Vagina (tissue), 2 donors: ENCODE measurements at places on chromosomes 4 and X.

- no peak for DNase-seq
Measured at GRCh38 chrX:2657532-2658113, 33.5 kb upstream of the CD99 start.

DNA sequence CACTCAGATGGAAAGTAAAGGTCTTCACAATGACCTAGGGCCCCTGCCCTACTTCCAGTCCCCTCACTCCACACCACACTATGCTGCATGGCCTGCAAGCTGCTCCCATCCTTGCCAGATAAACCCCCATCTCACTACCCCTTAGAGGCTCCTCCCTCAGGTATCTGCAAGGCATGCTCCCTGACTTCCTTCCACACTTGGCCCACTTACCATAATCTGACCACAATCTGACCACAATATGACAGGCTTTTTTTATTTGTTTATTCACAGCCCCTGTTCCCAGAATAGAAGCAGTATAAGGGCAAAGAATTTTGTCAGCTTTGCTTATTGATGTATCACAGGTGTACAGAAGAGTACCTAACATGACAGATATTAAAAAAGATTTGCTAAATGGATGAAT is 124.7 kb downstream of the CAMK2D start:
- no peak for DNase-seq

DNA sequence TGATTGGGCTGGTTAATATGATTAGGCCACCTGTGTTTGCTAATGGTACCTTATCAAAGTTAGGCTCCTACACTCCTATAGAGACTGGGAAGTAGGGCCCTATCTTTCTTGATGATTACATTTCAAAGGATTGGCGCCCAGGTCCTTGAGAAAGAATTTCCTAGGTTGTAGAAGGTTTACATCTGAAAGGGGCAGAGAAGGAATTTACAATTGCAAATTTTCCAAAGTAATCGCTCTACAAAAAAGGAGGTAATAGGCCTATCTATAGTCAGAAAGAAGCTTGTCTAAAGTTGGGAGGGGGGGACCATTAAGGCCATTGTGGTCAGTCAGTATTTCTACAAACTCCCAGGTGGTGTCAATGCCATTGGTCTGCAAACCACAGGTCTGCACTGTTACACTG is 638.4 kb downstream of the IL1RAPL1 start:
- DNase-seq, result no peak

- DNase-seq, result no peak
Measured at GRCh38 chrX:97619499-97619898, 735.8 kb downstream of the RPA4 start.

- no peak for DNase-seq
Measured at GRCh38 chr4:128141866-128142265, 80.8 kb downstream of the LARP1B start.

- DNase-seq, result no peak
Measured at GRCh38 chr4:2702770-2703169, 53.4 kb downstream of the TNIP2 start.

GRCh38 chr4:37381040-37381668 is 136.6 kb downstream of the NWD2 start:
- no peak for DNase-seq

- no peak for DNase-seq
Measured at GRCh38 chr4:13364172-13364571, 120.0 kb downstream of the RAB28 start.

- no peak for DNase-seq
Measured at GRCh38 chr4:10015140-10015753, 6.0 kb downstream of the SLC2A9 start.

- DNase-seq, result no peak
Measured at GRCh38 chr4:97414161-97414560, 729.1 kb downstream of the STPG2 start.

DNA sequence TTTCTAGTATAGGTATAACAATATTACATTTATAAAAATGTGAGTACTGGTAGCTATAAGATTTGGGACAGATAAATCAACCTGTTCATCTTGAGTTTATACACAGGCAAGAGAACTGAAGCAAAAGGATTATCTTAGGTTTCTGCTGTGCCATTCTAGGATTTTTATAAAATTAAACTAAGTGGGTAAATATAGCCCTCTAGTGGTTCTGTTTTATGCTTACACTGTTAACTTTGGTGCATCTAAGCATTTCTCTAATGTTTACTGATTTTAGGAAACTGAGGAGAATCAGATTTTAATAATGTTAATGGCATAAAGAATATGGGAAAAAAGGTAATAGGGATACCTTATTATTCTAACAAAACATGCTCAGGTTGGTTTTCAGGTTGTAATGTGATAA is 1.1 kb upstream of the RRH start:
- DNase-seq, result no peak

GRCh38 chrX:92232182-92232581 is 453.0 kb downstream of the PCDH11X start:
- DNase-seq, result no peak

DNA sequence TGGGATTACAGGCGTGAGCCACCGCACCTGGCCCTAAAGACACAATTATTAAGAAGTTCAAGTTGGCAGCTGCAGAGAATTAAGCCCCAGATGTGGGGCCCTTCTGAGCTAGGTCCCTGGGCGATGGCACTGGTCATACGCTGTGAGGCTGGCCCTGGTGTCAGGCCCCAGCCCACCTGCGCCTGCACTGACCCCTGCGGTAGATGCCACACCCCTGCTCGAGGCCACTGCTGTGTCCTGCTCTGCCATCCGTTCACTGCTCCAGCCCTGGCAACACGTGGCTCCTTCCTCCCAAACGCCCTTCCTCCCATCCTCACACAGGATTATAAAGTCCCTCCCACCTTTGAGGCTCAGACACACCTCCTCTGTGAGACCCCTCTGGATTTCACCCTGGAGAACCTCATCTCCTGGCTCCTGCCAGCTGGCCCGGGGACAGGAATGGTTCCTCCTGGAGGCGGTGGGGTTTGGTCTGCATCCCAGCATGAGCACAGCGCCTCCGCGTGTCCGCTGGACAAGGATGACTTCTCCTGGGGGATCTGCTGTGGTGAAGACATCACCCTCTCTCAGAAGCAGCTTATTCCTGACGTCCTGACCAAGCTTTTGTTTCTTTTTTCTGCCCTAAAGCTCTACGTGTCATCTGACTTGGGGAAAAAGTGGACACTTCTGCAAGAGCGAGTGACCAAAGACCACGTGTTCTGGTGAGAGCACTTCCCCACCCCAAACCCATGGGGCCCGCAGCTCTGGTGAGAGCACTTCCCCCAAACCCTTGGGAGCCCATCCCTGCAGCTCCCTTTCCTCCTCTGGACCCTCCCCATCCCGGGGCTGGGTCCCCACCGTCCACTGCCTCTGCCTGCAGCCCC is 219.0 kb upstream of the PSAPL1 start:
- no peak for DNase-seq

DNA sequence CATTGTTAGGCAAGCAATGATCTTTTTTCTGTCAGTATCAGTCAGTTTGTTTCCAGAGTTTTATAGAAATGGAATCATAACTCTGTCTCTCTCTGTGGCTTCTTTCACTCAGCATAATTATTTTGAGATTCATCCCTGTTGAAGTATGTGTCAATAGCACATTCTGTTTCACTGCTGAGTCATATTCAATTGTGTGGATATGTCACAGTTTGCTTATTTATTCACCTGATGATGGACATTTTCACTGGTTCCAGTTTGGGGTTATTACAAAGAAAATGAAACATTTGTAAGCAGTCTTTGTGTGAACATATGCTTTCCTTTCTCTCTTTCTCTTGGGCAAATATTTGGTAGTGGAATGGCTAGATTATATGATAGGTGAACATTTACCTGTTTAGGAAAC is 10.2 kb upstream of the ZNF718 start:
- DNase-seq, result no peak

GRCh38 chrX:111886678-111887077 is 10.7 kb downstream of the TRPC5OS start:
- DNase-seq, result no peak

GRCh38 chr4:2592572-2592971 is 56.1 kb downstream of the FAM193A start:
- no peak for DNase-seq

DNA sequence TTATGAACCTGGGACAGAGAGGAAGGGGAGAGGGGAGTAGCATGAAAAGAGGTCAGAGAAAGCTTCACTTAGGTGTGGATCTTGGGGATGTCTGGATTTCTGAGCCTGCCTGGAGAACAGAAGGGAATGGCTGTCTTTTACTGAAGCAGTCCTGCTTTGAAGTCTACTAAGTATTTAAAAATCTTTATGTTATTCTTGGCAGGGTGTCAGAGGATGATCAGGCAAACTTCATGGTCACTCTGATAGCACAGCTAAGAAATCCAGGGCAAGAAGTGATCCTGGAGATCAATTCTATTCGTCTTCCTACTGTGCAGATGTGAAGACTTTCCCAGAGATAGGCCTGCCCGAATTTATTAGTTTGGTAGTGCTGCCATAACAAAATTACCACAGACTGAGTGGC is 464.4 kb upstream of the BOD1L1 start:
- no peak for DNase-seq

- DNase-seq, result no peak
Measured at GRCh38 chr4:11293866-11294265, 134.8 kb downstream of the HS3ST1 start.

GRCh38 chr4:143616771-143617170 is 83.7 kb downstream of the FREM3 start:
- no peak for DNase-seq

- DNase-seq, result no peak
Measured at GRCh38 chr4:56570041-56570440, 64.5 kb downstream of the ARL9 start.

DNA sequence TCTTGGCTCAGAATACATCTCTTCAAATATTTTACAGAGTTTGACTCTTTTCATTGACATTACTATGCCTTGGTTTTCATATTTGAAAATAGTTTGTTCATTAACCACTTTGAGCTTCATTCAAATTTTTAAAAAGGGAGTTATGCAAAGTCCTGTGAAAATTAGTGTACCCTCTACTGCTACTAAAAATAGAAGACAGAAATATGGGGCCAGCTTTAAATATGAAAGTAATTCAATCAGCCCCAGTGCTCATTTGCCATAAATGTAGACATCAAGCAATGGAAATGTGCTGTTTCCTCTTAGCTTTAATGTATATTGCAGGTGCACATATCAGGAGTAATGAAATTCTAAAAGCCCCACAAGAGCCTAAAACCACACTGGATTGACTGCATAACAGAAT is 218.7 kb downstream of the SPATA18 start:
- DNase-seq, result no peak

GRCh38 chr4:46432923-46433322 is 43.0 kb upstream of the GABRA2 start:
- DNase-seq, result no peak

DNA sequence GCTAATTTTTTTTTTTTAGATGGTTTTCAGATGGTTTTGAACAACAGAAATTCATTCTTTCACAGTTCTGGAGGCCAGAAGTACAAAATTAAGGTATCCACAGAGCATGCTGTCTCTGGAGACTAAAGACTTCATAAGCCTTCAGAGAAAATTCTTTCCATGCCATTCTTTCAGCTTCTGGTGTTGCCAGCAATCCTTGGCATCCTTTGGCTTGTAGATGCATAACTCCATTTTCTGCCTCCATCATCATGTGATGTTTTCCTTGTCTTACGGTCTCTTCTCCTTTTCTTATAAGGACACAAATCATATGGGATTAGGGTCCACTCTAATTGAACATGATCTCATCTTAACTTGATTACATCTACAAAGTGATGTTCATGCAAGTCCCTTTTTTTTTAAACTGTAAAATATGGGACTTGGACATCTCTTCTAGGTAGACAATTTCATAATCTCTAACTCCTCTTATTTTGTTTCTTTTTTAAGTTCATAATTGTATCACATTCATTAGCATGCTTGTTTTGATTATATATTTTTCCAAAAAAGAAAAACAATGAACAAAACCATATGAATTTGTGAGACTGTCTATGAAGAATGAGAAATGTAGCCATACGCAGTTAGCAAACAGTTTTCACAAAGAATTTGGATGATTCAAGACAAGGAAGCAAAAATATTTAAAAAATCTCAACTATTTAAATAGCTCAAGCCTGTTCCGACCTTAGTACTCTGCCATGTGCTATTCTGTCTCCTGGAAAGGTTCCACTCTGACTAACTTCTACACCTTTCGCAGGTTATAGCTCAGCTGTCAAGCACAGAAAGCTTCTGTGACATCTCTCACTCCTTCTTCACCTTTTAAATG is 53.1 kb upstream of the GIMD1 start:
- no peak for DNase-seq

DNA sequence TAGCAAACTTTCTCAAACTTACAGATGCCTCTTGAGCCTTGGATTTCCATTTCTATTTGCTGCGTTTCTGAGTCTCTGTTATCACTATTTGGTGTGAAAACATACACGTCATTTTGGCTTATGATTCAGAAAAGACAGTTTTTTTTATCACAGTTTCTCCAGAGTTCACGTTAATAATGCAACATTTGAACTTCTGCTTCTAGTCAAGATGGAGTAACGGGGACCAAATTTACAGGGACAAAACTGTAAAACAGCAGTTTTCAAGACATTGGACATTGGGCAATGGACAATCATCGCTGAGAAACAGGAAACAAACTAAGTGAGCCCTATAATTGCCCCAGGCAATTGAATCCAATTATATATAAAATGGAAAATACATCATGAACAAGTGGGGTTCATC is 36.2 kb upstream of the TASL start:
- no peak for DNase-seq

DNA sequence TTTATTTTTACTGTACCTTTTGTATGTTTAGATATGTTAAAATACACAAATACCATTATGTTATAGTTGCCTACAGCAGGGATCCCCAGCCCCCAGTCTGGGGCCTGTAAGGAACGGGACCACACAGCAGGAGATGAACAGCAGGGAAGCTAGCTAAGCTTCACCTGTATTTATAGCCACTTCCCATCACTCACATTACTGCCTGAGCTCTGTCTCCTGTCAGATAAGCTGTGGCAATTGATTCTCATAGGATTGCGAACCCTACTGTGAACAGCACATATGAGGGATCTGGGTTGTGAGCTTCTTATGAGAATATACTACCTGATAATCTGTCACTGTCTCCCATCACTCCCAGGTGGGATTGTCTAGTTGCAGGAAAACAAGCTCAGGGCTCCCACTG is 73.9 kb downstream of the BMPR1B start:
- no peak for DNase-seq

- no peak for DNase-seq
Measured at GRCh38 chrX:109140463-109140862, 341.4 kb downstream of the GUCY2F start.

DNA sequence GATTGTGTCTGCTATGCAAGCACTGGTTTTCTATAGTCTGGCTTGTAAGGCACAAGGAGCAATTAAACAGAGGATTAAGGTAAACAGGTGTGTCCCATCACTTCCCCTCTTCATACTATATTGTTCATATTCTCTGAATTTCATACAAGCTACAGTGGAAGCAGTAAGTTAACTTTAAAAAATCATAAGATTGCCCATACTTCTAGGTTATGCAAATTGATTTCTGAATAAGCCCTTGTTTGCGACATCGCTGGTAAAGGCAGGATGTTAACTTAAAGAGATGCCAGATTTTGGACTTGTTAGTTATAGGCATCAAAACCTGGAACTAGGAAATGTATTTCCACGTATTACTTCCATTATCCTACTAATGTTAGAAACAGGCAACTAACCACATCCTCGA is 1.0 kb upstream of the TMEM131L start:
- DNase-seq, result no peak
